ENCODE measurements at places on chromosomes 16 and 17. TPM values are rescaled to one million over a fixed set of nuclear protein-coding genes. Genes with fewer than 3 reads are reported as not detected.

Gene PERCC1
- not detected for polyA plus RNA-seq

Gene HOXB3
- 15.7 TPM for polyA plus RNA-seq

GRCh38 chr17:55648086-55648485 is 74.6 kb downstream of the TMEM100 start:
- no peak for DNase-seq

DNA sequence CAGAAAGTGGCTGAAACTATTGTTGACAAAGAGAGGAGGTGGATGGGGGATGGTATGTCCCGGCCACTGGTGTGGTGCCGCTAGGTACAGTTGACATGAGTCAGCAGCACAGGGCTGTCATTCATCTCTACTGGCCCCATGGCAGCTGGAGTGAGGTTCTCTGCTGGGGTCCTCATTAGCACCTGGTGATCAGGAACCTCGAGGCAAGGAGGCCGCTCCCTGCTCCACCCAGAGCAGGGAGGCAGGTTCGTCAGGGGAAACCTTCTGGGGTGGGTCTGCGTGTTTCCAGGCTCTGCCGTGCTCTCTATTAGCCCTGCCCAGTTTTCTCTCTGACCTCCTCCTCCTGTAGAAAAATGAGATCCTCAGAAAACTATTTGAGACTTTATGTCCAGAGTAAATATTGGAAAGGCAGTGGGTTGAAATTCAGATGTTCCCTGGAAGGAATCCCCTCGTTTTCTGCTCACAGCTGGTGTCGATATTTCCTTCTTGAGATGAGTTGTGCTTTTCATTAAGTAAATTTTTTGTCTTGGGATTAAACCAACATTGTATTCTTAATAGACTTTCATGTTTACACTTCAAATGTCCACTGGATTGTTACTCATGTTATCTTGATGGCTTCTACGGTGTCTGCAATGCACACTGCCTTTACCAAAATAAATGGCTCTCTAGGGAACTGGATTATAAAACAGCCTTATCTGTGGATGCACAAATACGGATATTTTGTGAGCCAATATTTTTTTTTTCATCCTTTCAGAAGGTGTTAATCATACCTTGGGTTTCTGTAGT is 7.1 kb downstream of the NTN1 start:
- DNase-seq, result no peak

DNA sequence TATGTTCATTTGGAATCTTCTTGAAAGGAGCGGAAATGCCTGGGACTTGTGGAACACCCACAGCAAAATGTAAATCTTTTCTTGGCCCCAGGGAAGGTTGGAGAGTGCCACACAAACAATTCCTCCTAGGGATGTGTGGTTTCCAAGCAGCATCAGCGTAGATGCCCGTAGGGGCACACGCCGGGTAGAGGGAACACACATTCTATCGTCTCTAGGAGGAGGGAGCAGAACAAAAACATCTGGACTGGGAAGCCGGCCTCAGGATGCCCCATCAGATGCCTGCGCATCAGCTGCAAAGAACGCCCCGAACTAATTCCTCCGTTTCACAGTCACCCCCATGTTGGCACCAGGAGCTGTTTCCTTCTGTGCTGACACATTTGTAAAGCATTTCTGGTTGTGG is 357.9 kb upstream of the ZFHX3 start:
- no peak for DNase-seq

GRCh38 chr16:55294931-55295342 is 29.1 kb upstream of the IRX6 start:
- DNase-seq, result no peak

DNA sequence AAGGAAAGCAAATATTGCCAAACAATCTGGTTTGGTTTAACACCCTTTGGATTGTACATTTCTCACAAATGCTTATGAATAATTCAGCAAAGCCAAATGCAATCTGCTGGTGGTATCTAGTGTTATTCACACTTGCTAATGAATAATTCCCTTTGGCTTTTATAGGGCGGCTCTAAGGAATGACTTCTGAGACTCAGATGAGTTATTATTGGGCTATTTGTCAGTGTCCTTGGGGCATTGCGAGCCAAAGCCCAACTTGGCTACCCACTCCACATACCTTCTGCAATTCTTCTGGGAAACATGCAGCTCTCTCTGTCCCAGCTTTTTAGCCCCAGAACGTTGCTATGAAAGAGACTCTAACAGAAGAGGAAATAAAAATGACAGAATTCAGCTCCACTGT is 41.1 kb downstream of the FTO start:
- no peak for DNase-seq

GRCh38 chr17:29546830-29547229 is 20.0 kb downstream of the ABHD15 start:
- no peak for DNase-seq

GRCh38 chr17:80569924-80570323 is 25.3 kb downstream of the RPTOR start:
- DNase-seq, result no peak

- peak; percentile 65 for DNase-seq
Measured at GRCh38 chr17:77382966-77383612, 242.3 kb downstream of the SEC14L1 start.

All from fibroblast of lung (primary cell).